ENCODE measurements at places on chromosomes 7 and 10.

DNA sequence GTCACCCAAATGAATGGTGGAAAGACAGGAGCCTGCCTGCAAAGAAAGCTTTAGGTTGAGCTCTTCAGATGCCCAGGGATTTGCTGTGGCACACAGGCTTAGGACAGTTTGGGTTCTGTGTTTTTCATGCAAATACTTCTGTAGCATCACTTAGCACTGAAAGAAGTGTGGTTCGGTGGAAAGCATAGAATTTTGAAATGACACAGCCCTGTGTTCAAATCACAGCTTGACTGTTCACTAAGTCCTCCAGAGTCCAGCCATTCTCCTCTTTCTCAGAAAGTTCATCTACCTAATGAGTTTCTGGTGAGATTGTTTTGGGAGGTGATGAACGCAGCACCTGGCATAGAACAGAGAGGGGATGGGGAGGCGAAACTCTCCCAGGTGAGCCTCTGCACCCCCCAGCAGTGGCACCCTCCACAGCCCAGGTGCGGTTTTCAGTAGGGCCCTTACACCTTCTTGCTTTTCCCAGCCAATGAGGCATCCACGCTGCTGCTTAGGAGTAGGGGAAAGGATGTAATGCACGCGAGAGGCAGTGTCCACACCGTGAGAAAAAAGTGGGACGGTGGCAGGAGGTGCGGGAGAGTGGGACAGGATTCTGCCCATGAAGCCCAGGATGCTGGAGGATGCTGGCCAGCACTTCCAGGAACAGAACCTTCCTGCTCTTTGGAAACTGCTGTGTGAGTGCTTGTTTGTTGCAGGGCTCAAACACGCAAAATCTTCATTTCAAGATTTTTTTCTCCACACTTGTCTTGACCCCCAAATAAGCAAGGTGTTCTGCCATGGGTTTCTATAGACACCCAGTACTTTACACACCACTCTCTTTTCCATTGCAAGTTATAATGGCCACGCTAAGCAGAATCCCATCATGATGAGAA, 11.6 kb downstream of the EN2 start:
- DNase-seq, result peak; percentile 20

DNA sequence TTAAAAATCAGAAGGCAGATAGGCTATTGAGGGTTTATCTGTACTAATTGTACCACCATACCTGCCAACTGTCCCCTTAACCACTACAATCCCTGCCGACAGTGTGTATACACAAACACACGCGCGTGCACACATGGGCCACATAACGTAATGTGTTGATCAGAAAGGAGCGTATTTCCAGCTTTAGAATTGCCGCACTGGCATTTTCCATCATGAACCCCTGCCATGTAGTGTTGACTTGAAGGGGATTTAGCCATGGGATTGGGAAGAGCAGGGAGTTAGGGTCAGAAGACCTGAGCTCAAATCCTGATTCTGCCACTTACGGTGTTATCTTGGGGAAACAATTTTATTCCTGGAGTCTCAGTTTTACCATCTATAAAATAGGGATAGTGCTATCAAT, 158.9 kb downstream of the TCF7L2 start:
- DNase-seq, result no peak

DNA sequence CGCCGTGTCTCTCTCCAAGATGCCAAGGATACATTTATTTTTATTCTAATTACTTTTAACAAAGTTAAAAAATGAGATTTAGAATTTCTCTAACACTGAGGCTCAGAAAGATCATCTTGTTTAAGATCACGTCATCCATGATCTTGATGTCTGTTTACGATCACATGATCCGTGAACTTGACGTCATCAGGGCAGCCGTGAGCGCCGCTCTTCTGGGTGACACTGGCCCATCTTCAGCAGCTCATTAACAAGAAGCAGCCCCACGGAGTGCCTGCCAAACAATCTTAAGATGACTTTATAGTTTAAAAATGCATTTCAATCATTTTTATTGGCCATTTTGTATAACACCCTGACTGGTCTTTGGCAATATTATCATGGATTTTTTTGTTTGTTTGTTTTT, 291.1 kb upstream of the PRKCQ start:
- no peak for DNase-seq

GRCh38 chr10:21150166-21150565, 253.1 kb upstream of the NEBL start:
- no peak for DNase-seq

DNA sequence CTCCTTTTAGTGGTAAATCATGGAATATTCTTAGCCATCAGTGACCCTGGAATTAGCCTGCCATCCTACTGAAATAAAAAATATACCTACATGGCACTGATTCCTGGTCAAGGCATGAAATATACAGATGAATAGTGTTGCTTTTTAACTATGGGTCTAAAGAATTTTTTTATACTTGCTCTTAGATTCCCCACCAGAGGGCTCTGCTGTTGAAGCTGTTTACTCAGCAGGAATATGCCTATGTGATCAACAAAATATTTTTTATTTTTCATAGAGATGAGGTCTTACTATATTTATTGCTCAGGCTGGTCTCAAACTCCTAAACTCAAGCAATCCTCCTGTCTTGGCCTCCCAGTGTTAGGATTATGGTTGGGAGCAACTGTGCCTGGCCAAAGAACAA, 13.5 kb downstream of the ZC3HC1 start:
- DNase-seq, result no peak

- peak; percentile 69 for DNase-seq
Measured at GRCh38 chr10:71696628-71697326, 22.8 kb downstream of the C10orf105 start.

- DNase-seq, result no peak
Measured at GRCh38 chr10:118531105-118531852, 64.2 kb downstream of the PRLHR start.

DNA sequence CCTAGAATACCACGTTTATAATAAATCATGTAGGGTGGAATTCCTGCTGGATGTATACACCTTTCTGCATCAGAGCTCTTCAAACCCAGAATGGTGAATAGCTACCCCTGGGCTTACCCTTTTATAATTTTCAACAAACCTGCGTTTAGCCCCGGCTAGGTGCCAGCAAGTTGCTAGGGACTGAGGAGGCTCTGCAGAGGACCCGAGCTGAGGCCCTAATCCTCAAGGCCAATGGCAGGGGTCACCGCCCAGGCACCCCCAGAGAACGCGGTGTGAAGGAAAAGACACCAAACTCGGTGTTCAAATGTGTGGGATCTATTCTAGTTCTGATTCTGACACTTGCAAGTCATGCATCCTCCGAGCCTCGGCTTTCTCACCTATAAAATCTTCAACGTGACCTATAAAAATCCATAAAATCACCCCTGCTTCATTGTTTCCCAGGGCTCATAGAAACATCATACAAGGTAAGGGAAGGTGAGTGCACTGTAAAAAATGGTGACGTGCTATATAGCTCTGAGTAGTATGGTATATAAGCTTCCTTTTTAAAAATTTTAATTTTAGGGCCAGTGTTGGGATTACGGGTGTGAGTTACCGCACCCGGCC, 2.5 kb upstream of the ANXA11 start:
- DNase-seq, result no peak

GRCh38 chr10:80283536-80284199, 5.8 kb downstream of the MAT1A start:
- no peak for DNase-seq

DNA sequence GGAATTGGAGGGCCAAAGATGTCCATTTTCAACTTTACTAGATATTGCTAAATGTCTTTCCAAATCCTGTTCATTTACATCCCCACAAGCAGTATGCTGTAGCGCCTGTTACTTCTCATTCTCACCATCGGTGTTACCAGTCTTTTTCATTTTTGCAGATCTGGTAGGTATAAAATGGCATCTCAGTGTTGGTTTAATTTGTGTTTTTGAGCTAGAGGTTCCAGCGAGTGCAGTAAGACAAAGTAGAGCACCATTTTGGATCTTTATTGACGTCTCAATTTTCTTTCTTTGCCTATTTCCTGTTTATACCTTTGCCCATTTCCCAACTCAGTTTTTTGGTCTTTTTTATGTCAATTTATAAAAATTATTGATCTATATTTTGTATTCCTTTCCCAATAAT, 55.6 kb downstream of the NRF1 start:
- no peak for DNase-seq

DNA sequence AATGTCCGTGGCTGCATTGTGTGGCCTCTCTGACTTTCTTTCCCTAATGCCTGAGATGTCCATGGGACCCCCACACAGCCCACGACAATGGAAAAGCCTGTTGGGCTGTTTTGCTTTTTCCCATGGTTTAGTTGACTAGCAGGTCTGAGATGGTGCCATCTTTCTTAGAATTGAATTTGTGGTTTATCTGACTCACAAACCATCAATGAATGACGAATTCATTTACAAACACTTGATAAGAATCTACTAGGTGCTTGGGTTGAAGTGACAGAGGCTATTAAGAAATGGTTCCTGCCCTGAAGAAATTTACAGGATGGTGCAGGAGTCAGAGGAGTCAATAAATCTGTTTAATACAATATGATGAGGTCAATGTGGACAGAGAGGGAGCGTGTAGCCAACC, 75.4 kb downstream of the OTUD1 start:
- DNase-seq, result no peak

GRCh38 chr7:35725280-35725680, 30.3 kb upstream of the HERPUD2 start:
- peak; percentile 77 for DNase-seq

DNA sequence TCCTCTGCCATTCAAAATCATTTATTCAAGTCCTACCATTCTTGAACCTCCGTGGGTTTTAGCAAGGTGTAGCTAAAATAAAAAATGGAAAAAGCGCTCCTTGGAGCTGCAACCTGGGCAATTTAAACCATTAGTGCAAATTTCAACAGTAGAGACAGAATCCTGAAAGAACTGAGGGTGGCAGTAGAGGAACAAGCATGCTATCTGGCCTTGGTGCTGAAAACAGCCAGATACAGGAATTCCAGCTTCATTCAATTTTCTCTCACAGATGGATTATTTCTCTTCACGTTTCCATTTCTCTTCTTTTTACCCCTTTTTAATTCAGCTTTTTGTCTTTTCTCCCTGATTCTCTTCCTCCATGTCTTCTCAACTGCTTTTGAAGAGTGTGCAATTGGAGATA, 77.7 kb downstream of the OTUD1 start:
- DNase-seq, result no peak

- DNase-seq, result no peak
Measured at GRCh38 chr10:23342213-23342884, 2.2 kb downstream of the C10orf67 start.

- DNase-seq, result no peak
Measured at GRCh38 chr10:62025901-62026879, 124.7 kb downstream of the ARID5B start.

DNA sequence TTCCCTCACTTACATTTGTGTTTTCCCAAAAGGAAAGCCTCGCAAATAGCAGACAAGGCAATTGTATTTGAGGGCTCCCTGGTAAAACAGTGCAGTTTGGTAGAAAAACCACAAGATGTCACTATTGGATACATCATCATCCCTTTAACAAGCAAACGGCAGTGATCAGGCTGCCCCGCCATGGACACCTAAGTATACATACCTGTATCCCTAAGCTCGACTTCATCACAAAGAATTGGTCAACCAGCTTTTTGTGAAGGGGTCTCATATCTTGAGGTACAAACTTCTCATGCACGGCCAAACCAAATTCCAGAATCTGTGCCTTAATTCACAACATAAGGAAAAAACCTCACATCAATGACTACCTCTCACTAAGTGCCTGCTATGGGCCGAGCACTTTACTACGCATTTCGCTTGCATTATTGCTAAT, 179.5 kb upstream of the IMMP2L start:
- DNase-seq, result peak; percentile 67

GRCh38 chr10:132810807-132811700, 25.1 kb upstream of the NKX6-2 start:
- DNase-seq, result no peak

DNA sequence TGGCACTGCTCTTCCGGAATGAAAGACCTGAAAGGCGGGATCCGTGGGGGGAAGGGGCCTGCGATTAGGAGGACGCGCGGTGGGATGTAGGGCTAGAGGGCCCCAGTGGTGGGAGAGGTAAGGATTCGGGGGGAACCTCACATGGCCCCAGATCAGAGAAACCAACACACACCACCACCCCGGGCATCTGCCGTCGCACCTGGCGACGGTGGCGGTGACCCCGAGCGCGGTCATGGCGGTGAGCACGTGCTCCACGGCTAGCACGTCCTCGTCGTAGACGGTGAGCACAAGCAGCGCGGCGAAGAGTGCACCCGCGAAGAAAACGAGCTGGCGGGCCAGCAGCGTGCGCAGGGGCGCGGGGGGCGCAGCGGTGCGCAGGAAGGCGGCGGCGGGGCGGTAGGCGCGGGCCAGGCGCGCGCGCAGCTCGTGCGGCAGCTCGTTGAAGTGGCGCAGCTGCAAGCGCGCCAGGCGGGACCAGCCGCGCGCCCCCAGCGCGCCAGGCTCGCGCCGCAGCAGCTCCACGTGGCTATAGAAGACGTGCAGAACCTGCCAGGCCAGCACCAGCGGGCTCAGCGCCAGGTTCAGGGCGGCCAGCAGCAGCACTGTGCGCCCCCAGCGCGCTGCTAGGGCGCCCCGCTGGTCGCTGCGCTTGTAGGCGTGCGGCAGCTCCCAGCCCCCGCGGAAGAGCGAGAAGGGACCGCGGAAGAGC, 5.7 kb downstream of the ATG9B start:
- peak; percentile 71 for DNase-seq

DNA sequence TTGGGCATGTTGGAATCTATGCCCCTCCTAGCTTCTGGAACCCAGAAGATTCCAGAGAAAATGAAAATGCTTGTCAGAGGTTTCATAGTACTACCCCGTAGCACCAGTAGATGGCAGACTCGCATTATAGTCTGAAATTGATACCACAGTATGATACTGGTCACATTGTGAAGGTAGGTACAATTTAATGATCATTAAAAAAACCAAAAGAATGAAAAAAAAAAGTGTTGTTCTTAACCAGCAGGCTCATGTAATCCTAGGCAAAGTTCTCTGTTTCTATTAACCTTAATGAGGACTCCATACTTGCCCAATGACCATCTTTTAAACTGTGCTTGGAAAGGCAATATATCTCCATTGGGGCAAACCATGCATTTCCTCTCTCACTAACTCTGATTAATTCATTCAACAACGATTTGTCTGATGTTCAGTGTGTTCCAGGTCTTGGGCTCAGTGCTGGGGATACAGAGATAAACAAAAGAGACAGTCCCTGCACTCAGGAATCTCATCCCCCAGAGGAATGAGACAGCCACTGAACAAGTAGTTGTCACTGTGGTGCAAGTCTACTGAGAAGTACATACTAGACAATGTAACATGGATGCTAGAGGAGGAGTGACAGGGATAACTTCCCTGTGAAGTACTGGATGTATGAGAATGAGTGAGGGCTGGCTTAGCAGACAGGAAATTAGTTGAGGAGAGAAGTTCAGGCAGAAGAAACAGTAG, 223.5 kb upstream of the PHYHIPL start:
- DNase-seq, result no peak

- DNase-seq, result peak; percentile 17
Measured at GRCh38 chr7:103989200-103989784, at the start of gene RELN. Gene RELN (minus strand): TSS chr7:103989658. CDS start chr7:103989356, 302 bp downstream.

DNA sequence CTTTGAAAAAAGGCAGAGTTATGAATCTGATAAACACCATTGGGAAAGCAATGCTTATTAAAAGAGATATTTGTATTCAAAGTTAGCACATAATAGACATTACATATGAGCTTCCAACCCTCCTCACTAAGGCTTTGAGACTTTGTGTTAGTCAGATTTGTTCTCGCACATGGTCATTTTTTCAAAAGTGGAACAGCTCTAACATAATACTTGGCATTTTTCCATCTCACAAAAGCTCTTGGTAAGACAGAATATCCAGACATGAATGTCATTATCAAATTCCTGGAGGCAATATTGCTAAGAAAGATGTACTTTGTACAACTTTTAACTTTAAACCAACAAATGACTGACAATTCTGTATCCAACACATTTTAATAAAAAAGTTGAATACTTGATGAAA, 292.4 kb upstream of the SMIM30 start:
- DNase-seq, result no peak

All from B cell (primary cell).